Activated gamma-delta T cell treated with Interleukin-2 at 50 U/mL for 16 hours (primary cell): ENCODE measurements at places on chromosomes 2 and 18.

DNA sequence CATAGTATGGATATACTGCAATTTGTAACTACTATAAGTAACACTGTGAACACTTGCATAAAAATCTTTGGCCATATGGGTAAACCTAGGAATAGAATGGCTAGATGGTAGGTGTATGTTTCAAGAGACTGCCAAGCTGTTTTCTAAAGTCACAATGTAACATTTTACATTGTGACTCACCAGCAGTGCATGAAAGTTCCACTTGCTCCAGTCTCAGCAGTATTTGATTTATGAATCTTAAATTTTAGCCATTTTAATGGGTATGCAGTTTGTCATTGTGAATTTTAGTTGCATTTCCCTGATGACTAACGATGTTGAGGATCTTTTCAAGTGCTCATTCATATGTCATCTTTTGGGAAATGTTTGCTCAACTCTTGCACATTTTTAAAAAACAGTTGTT lies 86.1 kb downstream of the FARSB start:
- no peak for DNase-seq

DNA sequence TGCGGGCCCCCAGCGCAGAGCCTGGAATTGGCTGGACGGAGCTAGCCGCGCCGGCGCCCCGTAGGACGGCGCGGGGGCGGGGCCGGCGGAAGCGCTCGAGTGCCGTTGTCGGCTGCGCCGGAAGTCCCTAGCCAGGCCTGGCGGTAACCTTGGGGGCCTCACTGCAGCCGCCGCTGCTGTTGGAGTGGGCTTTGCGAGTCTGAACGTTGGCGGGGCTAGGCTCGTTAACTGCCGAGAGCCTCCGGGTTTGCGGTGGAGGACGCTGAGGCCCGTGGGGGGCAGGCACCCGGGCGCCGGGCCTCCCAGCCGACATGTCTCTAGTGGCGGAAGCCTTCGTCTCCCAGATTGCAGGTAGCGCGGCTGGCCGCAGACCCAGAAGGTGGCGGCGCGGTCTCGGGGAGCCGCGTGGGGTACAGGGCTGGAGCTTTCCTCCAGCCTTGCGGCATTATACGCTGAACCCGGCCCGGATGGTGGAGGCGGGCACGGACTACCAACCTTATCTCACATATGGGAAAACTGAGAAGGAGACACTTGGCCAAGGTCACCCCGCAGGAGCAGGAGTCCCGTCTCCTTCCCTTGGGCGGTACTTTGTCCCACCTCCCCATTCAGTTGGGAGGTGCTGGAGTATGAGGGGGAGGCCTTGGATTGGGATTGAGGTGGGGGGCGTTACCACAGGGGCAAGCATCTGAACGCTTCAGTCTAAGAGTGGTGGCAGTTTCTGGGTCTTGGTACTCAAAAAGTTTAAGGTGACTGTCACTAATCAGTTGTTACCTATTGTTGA lies at the start of gene MTX2:
Gene MTX2, plus strand, starts transcription at position 124 of the 781 bp plus-strand sequence. Its CDS starts 188 bp downstream, at position 312.
- DNase-seq: peak; percentile 57

GRCh38 chr2:65059071-65059470 lies 2.9 kb downstream of the CEP68 start:
- no peak for DNase-seq

- no peak for DNase-seq
Observed at GRCh38 chr2:188367164-188367563, 75.5 kb downstream of the GULP1 start.

GRCh38 chr18:2917259-2918047 lies 70.6 kb downstream of the EMILIN2 start:
- no peak for DNase-seq

DNA sequence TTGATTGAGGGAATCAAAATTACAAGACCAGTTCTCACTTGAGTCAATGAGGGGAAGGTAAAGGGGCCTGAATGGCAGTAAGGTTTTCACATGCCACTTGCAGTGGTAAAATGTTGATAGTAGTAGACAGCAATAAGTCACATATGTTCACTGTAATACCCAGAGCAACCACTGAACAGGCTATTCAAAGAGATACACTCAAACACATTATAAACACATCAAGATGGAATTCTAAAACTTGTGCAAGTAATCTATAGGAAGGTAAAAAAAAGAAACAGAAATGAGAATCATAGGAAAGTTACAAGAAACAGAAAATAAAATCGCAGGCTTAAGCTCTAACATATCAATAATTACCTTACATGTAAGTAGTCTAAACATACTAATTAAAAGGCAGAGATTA lies 86.6 kb upstream of the AFF3 start:
- DNase-seq: no peak

- no peak for DNase-seq
Observed at GRCh38 chr18:62558015-62558663, 35.3 kb downstream of the ZCCHC2 start.

- DNase-seq: no peak
Observed at GRCh38 chr2:41900101-41900577, 147.7 kb upstream of the PKDCC start.

DNA sequence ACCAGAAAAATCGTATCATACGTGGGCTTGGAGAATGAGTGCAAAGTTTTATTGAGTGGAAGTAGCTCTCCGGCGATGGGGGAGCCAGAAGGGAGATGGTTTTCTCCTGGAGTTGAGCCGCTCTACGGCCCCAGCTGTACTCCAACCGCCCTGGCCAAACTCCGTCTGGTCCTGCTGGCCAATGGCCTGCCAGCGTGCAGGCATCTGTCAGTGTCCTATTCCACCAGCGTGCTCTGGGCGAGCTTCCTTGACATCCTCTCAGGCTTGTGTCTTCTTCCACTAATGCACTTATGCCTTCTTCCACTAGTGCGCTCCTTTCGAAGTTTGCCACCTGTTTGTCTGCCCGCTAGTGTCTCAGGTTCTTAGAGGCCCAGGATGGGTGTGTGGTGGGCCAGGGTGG lies 345.5 kb upstream of the CDH19 start:
- no peak for DNase-seq

DNA sequence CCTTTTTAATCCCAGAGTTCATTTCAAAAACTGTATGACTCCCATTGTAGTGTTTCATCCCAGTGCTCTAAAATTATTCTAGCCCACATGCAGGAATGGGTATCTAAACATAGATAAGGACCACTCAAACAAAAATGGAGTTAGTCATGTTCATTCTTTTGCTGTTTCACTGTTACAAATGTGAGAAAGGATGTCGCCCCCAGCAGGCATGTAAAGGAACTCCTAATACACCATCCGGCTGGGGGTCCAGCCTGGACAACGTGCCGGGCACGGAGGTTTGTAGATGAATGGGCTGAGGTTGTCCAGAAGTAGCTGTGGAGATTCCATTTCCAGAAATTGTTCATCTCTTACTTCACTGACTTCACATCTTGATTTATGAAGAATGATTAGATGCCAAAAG lies 101.9 kb upstream of the RAB12 start:
- DNase-seq: no peak

- DNase-seq: no peak
Observed at GRCh38 chr2:227684258-227684657, 17.7 kb downstream of the SCYGR5 start.

GRCh38 chr2:37800176-37800858 lies 124.8 kb upstream of the RMDN2 start:
- DNase-seq: no peak

DNA sequence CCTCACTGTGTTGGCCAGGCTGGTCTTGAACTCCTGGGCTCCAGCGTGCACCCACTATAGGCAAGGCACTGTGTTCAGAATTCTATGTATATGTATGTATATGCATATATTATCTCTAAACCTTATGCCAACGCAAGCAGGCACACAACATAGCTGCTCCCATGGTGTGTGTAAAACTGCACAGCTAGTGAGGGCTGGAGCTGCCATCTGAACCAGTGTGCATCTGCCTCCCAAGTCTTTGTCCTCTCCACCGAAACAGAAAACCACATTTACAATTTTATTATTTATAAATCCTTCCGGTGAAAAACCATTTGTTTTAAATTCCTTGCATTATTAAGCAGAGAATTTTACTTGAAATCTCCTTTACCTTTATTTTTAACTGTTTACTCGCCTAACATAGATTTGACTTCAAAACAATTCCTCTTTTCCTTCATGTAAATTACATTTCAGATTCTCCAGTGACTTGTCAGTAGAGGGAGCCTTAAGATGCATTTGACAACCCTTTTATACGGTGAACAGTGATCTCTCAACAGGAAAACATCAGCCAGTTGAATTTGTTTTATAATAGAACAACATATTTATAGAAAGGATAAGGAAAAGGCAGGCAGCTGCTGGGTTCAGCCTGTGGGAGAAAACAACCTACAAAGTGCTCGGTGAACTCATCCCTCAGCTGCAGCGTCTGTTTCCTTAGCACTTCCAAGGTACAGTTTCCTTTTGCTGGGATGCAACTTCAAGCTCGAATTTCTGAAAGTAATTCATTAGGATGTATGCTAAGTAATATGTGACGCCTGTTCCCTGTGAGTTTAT lies 101.2 kb downstream of the MYT1L start:
- no peak for DNase-seq

GRCh38 chr18:32439241-32439640 lies 31.4 kb downstream of the GAREM1 start:
- no peak for DNase-seq

GRCh38 chr2:62200291-62200841 lies 4.5 kb downstream of the B3GNT2 start:
- no peak for DNase-seq

- no peak for DNase-seq
Observed at GRCh38 chr2:33059471-33060156, 112.9 kb downstream of the LTBP1 start.

DNA sequence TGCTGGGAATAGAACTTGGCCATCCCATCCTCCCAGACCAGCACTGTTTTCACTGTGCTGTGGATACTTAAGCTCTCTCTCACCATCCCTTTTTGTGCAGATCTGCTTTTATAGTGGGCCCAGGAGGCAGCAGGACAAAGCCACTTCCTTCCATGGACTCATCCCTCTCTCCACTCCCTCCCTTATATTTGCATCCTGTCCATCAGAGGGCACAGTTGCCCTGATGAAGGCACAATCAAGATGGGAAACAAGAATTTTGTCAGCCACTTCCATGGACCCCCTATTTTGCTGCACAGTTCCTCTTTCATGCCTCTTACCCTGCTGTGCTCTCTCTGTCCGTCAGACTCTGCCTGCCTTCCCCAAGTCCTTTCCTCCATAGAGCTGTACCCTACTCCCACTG lies 338.7 kb downstream of the HRH4 start:
- DNase-seq: no peak

GRCh38 chr2:232410238-232410900 lies 3.7 kb downstream of the ALPG start:
- no peak for DNase-seq

- no peak for DNase-seq
Observed at GRCh38 chr2:150470435-150470834, 17.0 kb downstream of the RND3 start.

DNA sequence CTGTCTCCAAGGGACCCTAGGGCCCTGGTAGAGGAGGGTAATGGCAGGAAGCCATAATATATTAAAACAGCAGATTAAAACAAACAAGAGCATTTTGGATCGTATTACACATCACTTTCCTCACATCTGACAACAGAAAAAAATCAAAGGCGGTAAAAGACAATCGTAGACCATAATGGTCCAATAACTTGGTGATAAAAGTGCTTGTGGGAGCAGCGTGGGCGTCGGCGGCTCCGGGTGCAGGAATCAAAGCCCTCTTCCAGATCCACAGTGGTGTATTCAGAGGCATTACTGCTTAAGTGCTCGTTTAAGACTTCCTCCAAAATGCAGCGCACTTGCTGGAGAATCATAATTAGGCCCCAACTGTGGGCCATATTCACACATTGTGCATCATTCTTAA lies 68.0 kb downstream of the FECH start:
- no peak for DNase-seq

GRCh38 chr2:240344904-240345303 lies 90.6 kb upstream of the GPC1 start:
- no peak for DNase-seq

DNA sequence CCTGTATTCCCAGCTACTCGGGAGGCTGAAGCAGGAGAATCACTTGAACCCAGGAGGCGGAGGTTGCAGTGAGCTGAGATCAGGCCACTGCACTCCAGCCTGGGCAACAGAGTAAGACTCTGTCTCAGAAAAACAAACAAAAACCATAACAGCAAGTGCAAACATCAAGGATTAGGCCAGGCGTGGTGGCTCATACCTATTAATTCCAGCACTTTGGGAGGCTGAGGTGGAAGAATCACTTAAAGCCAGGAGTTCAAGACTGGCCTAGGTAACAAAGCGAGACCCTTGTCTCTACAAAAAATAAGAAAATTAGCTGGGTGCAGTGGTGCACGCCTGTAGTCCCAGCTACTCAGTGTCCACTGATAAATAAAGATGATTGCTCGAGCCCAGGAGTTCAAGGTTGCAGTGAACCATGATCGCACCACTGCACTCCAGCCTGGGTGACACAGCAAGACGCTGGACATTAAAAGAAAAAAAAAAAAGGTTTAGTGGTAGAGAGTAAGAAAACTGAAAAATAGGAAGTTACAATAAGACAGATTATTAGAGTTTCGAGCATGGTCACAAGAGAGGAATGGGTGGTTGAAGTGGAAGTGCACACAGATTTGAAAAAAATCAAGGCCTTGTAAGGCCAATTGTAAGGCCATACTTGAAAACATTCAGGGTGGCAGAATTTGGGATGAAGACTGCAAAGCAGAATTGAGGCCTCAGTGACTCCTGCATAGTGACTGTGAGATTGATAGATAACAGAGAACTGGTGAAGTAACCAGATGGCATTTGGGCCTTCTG lies 6.4 kb upstream of the KCMF1 start:
- no peak for DNase-seq

DNA sequence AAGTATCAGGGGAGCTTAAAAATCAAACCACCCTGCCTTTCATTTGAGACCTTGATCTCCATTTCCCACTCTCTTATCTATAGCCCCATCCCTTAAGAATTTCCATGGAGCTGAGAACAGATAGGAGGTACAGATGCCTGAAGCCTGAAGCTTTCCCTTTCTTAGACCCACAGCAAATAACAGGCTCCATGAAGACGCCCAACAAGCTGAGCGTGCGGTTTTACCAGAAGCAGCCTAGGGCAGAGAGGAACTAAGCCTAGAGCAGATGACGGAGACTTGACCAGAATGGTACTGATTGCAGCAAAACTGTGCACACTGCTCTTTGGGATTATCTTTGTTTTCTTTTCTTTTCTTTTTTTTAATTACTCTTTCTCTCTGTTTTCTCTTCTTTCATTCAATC lies 1.7 kb upstream of the ERBB4 start:
- DNase-seq: no peak

DNA sequence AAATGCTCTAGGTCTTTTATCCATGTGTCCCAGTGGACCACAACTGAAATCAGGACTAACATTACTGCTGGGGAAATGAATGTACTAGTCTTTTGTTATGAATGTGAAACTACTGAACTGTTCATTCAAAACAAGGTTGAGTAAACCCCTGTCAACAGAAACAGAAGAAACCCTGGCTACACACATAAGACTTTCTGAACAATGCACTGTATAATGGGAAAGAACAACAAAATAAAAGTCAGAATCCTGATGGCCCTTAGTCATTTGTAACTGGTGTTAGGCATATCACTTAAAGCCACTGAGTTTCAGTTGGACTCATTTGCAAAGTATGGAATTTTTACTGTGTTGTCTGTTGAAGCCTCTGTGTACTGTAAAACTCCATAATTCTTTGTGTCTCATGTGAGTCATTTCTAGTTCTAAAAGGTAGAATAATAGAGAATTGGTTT lies 77.0 kb upstream of the UBXN4 start:
- DNase-seq: no peak

- DNase-seq: no peak
Observed at GRCh38 chr2:58194458-58194857, 46.7 kb downstream of the FANCL start.
